Naive thymus-derived CD4-positive, alpha-beta T cell (primary cell): ENCODE measurements at places on chromosomes 12 and 14.

DNA sequence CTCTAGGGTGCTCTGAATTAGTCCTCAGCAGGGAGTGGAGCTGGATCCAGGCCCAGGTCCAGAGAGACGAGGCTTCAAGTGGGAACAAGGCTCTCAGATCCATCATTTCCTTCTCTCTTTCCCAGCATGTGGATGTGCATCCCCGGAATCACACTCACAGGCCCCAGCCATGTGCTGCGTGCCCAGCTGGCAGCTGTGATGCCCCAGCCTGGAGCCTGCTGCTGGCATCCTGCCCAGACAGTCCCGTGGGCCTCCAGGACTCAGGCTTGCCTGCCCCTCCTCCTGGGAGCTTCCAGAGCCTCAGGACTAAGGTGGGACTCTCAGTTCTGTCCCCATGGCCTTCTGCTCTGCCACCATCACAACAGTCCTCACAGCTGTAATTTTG is 6.2 kb upstream of the KRT84 start:
- H3K36me3 ChIP-seq: no peaks in the 10 kb centered on the region
- no peak overlapping the region for H3K27ac ChIP-seq
- no peak overlapping the region for H3K4me3 ChIP-seq
- no peak for DNase-seq
- no peaks in the 10 kb centered on the region for H3K4me1 ChIP-seq
- H3K27me3 ChIP-seq: no peaks in the 10 kb centered on the region

GRCh38 chr12:120286768-120287490 is 4.8 kb downstream of the RNU4-2 start:
- no peak overlapping the region for H3K27ac ChIP-seq
- no peaks in the 10 kb centered on the region for H3K4me1 ChIP-seq
- no peaks in the 10 kb centered on the region for H3K27me3 ChIP-seq
- no peaks in the 10 kb centered on the region for H3K36me3 ChIP-seq
- no peak overlapping the region for H3K4me3 ChIP-seq
- DNase-seq: no peak

- no peak overlapping the region for H3K4me3 ChIP-seq
- H3K27me3 ChIP-seq: no peaks in the 10 kb centered on the region
- H3K4me1 ChIP-seq: no peaks in the 10 kb centered on the region
- no peak for DNase-seq
- no peak overlapping the region for H3K27ac ChIP-seq
Observed at GRCh38 chr12:26101763-26102162, 23.1 kb downstream of the BHLHE41 start.

DNA sequence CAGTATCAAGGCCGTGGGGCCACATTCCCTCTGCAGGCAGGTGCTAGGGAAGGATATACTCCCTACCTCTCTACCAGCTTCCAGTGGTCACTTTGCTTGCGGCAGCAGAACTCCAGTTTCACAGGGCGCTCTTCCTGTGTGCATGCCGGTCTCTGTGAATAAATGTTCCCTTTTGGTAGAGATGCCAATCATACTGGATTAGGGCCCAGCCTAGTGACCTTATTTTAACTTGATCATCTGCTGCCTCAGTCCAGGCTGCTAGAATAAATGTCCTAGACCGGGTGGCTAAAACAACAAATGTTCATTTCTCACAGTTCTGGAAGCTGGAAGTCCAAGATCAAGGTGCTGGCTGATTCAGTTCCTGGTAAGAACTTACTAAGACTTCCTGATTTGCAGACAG is 198.8 kb upstream of the TMEM132C start:
- no peak overlapping the region for H3K4me3 ChIP-seq
- no peaks in the 10 kb centered on the region for H3K4me1 ChIP-seq
- H3K36me3 ChIP-seq: no peaks in the 10 kb centered on the region
- H3K27ac ChIP-seq: no peak overlapping the region
- H3K27me3 ChIP-seq: no peaks in the 10 kb centered on the region

GRCh38 chr14:84825481-84826251 is 704.3 kb upstream of the FLRT2 start:
- no peaks in the 10 kb centered on the region for H3K36me3 ChIP-seq
- H3K27me3 ChIP-seq: no peaks in the 10 kb centered on the region
- no peaks in the 10 kb centered on the region for H3K4me1 ChIP-seq
- no peak overlapping the region for H3K27ac ChIP-seq
- DNase-seq: no peak

DNA sequence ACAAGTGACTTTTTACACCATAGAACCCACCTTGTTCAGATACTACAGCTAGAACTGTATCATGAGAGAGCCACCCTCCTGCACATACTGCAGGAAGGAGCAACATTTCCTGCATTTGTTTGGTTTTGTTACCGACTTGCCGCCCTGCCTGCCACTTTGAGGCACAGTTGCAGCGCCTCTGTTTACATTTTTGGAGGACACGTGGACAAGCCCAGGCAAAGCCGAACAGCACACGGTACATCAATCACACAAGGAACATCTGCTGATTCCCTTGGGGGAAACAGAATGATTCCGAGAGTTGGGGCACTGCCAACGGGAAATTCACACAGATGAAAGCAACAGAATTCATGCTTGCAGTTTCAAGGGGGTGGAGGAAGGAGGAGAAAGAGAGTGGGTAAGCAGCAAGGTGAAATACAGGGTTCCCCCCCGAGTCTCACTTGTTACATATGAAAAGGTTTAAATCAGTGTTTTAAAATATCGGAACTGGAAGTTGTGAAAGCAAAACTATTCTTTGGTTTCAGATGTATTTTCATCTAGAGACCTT is 110.7 kb downstream of the BTG1 start:
- H3K27ac ChIP-seq: peak overlapping the region; percentile 76
- no peaks in the 10 kb centered on the region for H3K36me3 ChIP-seq
- peaks cover 71% of the 10 kb centered on the region for H3K4me1 ChIP-seq
- peak overlapping the region; percentile 52 for H3K4me3 ChIP-seq
- peak; percentile 77 for DNase-seq

- H3K36me3 ChIP-seq: no peaks in the 10 kb centered on the region
- no peak overlapping the region for H3K4me3 ChIP-seq
- DNase-seq: no peak
- no peaks in the 10 kb centered on the region for H3K4me1 ChIP-seq
- no peaks in the 10 kb centered on the region for H3K27me3 ChIP-seq
Observed at GRCh38 chr12:113397497-113398197, 6.0 kb downstream of the SDS start.

DNA sequence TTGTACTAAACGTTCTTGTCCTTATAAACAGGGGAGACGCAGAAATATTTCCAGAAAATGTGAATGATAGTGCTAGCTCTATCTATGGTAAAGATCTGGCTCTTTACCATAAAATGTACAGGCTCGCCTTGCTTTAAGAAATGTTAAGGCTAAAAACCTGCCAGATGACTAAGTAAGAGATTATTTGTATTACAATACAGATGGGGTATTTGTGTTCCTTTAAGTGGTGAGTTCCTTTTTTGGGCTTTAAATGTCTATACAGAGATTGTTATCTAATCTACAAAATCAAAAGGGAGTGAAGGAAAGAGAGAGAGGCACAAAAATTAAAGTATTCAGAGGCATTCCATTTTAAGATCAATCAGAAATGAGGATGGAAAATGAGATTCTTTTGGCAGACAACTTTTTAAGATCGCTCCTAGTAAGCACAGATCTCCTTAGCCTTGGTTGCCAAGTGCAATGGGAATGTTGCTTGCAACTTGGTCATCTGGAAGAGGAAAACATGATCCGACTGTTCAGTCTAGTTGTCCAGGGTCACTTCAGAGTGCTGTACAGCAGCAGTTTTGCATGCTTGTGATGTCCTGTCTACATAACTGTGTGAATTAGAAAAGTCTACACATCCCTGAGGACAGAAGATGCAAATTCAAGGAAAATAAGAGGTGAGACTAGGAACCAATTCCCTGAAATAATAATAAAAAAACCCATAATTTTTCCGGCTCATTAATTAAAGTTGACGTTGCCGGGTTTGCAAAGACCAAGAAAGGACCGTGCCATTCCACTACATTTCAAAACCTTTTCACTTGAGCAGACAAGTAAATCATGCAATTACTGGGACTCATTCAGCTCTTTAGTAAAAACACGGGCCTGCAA is 380.8 kb downstream of the EGLN3 start:
- H3K27me3 ChIP-seq: no peaks in the 10 kb centered on the region
- H3K4me3 ChIP-seq: no peak overlapping the region
- H3K36me3 ChIP-seq: no peaks in the 10 kb centered on the region
- no peaks in the 10 kb centered on the region for H3K4me1 ChIP-seq

GRCh38 chr14:23396126-23396525 is 11.9 kb downstream of the MYH6 start:
- no peaks in the 10 kb centered on the region for H3K4me1 ChIP-seq
- DNase-seq: no peak
- no peaks in the 10 kb centered on the region for H3K27me3 ChIP-seq
- H3K36me3 ChIP-seq: no peaks in the 10 kb centered on the region

DNA sequence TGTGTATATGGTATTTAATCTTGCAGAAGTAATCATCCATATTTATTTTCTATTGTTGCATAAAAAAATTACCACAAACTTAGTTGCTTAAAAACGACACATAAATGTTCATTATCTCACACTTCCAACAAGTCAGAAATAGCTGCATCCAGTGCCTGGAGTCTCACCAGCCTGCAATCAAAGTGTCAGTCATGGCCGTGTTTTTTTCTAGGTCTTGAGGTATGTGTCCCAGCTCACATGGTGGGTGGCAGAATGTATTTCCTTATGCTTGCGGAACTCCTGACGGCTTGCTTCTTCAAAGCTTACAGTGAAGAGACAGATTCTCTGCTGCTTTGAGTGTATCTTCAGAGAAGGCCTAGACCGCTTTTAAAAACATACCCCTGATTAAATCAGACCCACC is 670.2 kb upstream of the LMO3 start:
- no peak overlapping the region for H3K4me3 ChIP-seq
- no peak overlapping the region for H3K27ac ChIP-seq
- no peaks in the 10 kb centered on the region for H3K27me3 ChIP-seq
- no peaks in the 10 kb centered on the region for H3K36me3 ChIP-seq
- H3K4me1 ChIP-seq: no peaks in the 10 kb centered on the region
- no peak for DNase-seq

- no peaks in the 10 kb centered on the region for H3K36me3 ChIP-seq
- H3K27me3 ChIP-seq: no peaks in the 10 kb centered on the region
- no peaks in the 10 kb centered on the region for H3K4me1 ChIP-seq
- no peak for DNase-seq
- no peak overlapping the region for H3K4me3 ChIP-seq
Observed at GRCh38 chr12:32809196-32809595, 53.5 kb upstream of the YARS2 start.

DNA sequence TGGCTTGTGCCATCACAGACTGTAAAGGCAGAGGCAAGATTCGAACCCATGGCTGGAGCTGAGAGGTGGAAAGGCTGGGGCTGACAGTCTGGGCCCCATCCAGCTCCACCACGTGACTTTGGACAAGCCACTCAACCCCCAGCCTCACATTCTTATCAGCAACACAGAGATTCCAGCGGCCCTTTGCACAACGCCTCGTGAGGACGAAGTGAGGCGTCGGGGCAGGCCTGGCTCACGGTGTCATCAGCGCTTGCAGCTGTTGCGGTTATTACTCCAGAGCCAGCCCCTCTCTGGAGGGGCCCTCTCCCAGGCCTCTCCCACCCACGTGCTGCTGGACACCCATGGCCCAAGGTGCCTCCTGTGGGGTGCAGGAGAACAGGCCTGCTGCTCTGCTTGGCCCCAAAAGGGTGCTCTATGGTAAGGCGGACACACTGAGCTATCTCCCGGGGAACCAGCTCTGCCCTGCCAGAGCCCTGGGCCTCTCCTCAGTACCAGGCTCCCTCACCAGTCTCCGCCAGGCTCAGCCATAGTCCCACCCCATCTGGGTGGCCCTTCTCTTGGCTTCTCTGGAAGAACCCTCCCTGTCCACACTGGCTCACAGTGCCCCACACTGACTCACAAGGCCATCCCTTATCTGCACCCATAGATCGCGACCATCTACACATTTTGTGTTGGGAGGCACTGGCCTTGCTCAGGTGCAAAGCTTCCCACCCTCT is 21.1 kb downstream of the CHGA start:
- H3K27me3 ChIP-seq: no peaks in the 10 kb centered on the region
- no peak overlapping the region for H3K27ac ChIP-seq
- peaks cover 66% of the 10 kb centered on the region for H3K36me3 ChIP-seq
- no peak overlapping the region for H3K4me3 ChIP-seq

DNA sequence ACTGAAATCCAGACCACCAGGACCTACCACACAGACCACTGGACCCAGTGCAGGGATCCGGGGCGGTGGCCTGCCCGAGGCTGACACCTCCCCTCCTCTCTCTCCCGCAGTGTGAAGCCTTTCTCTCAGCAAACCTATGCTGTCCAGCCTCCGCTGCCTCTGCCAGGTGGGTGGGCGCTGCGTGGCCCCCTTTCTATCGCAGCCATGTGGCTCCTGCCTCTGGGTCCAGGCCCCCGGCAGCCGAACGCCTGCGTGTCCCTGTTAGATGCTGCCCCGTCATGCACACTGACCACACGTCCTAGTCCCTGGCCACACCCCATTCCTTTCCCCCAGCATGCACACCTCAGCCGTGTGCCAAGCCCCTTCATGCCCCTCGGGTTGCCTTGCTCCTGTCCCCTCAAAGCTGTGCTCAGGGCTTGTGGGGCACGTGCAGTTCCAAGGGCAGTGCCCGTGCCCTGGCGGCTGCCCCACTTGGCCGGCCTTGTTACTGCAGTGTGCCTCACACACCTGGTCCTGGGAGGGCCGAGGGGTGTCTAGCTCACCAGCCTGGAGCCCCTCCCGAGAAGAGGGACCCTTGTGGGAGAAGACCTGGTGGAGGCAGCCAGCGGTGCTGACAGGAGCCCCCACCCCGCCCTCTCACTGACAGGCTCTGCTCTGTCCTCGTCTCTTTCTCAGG is 58.0 kb upstream of the TSPAN9 start:
- H3K27ac ChIP-seq: no peak overlapping the region
- H3K4me3 ChIP-seq: no peak overlapping the region
- no peak for DNase-seq
- no peaks in the 10 kb centered on the region for H3K27me3 ChIP-seq
- H3K4me1 ChIP-seq: no peaks in the 10 kb centered on the region

DNA sequence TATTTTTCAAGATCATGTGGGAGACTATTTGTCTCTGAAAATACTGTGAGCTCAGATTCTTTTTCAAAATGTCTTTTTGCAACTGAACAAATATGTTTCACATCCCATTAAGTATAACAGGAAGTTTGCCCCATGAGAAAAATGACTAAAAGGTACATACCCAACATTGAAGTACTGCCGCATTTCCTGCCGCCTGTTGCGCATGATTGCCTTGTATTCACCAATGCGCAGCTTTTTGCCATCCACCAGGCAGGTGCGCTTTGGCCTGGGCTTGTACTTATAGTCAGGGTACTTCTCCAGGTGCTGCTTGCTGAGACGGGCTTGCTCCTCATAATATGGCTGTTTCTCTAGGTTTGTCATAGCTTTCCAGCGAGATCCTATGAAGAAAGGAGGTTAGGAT is 413.2 kb downstream of the SOX5 start:
- no peak overlapping the region for H3K27ac ChIP-seq
- no peaks in the 10 kb centered on the region for H3K4me1 ChIP-seq
- no peak for DNase-seq
- H3K27me3 ChIP-seq: no peaks in the 10 kb centered on the region

GRCh38 chr14:28782301-28782700 is 15.7 kb downstream of the FOXG1 start:
- no peaks in the 10 kb centered on the region for H3K36me3 ChIP-seq
- H3K27me3 ChIP-seq: no peaks in the 10 kb centered on the region
- no peaks in the 10 kb centered on the region for H3K4me1 ChIP-seq
- H3K27ac ChIP-seq: no peak overlapping the region
- DNase-seq: no peak
- no peak overlapping the region for H3K4me3 ChIP-seq
